ENCODE measurements at places on chromosomes 7 and 10.

DNA sequence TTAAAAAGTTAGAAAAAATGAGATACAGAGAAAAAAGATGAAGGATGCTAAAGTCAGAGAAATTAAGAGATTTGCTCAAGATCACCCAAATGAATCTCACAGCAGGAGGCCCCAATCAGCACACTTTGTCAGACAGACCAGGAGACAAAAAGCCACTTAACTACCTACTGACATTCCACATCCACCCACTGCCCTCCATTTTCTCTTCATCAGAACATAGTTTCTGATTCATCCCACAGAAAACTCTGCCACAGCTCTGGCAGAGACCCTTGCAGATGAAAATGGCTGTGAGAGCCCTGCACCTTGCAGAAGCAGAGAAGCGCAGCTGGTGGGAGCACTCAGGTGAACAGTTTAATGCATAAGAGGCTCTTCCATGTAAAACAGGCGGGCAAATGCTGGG, 26.6 kb downstream of the DGKI start:
- no peak for DNase-seq

GRCh38 chr7:121046893-121047468, 58.5 kb downstream of the CPED1 start:
- no peak for DNase-seq

DNA sequence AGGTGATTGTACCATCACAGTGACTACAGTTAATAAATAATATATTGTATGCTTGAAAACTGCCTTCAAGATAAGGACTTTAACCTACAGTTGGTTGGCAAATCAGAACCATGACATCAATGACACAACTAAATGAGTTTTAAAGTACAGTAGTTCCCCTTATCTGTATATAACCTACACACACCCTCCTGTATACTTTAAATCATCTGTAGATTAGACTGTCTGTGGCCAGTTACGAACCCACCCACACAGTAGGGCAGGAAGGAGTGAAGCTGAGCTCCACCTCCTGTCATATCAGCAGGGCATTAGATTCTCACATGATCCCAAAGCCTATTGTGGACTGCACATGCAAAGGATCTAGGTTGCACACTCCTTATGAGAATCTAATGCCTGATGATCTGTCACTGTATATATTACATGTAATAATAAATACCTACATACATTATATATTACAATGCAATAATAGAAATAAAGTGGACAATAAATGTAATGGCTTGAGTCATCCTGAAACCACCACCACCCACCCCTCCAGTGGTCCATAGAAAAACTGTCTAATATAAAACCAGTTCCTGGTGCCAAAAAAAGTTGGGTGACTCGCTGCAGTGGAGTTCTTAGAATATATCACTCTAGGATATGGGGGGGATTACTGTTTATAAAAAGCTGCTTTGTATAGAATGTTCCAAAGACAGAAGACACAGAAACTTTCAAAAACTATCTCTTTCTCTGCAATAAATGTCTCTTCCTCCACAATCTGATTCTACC, 5.6 kb downstream of the TPK1 start:
- DNase-seq: no peak

DNA sequence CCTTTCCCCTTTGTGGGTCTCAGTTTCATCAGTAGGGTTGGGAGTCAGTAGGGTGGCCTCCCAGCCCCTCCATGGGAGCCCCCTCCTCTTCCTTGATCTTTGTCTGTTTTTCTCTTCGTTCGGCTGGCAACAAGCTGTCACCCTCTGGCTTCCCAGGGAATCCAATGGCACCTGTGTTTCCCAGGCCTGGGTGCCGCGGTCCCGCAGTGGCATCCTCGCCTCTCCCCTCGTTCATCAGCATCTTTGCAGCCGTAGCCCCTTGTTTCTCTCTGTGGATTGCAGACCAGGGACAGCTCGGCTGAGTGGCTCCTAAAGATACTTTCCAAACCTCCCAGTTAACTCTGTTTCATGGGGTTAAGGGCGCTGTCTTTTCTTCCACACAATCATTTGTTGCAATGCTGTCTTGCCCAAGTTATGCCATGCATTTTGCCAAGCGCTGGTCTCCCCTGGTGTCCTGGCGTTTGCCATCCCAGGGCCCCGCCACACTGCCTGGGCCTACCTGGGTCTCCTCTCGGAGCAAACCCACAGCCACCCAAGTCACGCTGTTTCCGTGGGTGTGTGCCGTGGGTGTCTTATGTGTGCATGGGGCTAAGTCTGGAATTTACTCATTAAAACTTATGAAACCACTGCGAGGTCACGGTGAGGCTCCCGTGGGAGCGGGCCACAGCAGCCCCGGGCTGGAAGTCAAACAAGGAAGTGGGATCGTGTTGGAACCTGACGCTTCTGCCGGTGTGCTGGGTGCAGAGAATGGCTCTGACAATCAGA, 189.4 kb upstream of the SHH start:
- no peak for DNase-seq

DNA sequence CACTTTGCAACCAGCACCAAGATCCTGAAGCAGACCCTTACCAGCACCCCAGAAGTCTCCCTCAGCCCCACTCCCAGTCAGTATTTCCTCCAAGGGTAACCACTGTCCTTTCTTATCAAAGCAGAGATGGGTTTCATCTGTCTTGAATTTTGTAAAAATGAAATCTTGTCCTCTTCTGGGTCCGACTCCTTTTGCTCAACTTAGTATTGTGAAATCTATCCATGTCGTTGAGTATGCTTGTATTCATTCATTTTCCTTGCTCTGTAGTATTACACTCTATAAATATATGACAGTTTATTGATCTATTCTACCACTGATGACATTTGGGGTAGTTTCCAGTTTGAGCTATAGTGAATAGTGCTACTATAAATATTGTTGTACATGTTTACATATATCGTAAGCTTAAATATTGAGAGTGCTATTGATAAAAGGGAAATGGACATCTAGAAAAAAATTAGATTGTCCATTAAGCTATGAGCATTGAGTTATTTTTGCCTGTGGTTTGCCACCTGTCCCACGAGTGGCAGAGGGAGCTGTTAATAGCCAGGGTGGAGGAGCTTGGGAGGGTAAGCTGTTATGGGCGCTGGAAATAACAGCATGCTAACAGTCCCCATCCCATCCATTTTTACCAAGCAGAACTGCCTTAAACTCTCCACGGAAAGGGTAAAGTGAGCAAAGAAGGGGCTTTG, 36.5 kb downstream of the AIFM2 start:
- DNase-seq: no peak

All from NCI-H82 (cell line).